ENCODE measurements at places on chromosomes 5 and 9.

DNA sequence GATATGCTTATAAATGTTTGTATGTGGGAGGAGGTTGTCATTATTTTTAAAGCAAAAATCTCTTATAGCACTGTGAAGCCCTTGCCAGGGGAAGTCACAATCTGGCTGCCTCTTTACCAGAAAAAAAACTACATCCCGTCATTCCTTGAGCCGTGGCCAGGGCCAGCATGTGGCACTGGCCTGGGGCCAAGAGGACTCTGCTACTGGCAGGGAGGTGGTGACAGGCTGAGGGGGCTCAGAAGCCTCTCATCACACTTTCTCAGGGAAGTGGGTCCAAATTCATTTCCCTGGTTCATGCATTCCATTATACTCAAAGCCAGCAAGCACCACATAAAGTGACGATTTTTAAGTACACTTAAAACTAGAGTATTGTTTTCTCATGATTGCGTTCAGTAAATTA is 457.3 kb downstream of the ZNF608 start:
- no peak for DNase-seq

- peak; percentile 61 for DNase-seq
These were observed 13.3 kb downstream of the CAPSL start for GRCh38 chr5:35924950-35925722.

- DNase-seq: no peak
These were observed 42.9 kb downstream of the UNC5A start for GRCh38 chr5:176853151-176853778.

DNA sequence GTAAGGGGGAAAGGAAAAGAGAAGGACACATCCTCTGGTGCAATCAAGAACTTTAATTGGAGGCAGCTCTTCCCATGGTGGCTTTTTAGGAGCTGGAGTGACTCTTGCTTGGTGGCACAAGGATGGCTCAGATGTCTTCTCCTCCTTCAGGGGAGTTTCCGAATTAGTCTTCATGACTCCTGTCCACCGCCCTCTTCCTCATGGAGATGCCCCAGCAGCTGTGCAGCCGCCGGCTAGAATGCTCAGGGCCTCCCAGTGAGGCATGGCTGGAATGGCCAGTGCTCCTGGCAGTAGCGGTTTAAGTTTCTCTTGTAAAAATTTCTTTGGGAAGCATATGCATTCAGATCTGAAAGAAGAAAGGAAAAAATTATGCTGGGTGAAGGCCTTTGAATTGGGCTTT is 8.8 kb upstream of the TEX53 start:
- DNase-seq: no peak

DNA sequence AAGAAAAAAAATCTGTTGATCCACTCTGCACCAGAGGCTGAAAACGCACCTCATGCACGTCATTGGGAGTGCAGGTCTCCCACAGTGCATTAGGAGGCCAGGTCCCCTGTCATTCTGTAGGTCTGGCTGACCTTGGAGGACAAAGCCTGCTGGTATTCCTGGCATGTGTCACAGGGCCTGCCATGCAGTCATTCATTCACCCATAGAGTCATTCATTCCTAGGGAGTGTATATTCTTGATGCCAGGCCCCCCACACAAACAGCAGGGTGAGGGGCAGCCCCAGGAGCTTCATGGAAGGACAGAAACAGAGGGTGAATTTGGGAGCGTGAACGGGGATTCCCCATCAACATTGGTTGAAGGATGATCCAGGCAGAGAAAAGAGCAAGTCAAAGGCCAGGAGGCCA is 2.2 kb downstream of the GBGT1 start:
- no peak for DNase-seq

GRCh38 chr9:37531699-37532098 is 44.5 kb downstream of the FBXO10 start:
- DNase-seq: no peak

- no peak for DNase-seq
These were observed 114.1 kb downstream of the GABBR2 start for GRCh38 chr9:98594546-98595160.

GRCh38 chr9:5113994-5114748 is 71.3 kb downstream of the INSL6 start:
- no peak for DNase-seq

GRCh38 chr5:40928886-40929448 is 19.7 kb downstream of the C7 start:
- DNase-seq: no peak

DNA sequence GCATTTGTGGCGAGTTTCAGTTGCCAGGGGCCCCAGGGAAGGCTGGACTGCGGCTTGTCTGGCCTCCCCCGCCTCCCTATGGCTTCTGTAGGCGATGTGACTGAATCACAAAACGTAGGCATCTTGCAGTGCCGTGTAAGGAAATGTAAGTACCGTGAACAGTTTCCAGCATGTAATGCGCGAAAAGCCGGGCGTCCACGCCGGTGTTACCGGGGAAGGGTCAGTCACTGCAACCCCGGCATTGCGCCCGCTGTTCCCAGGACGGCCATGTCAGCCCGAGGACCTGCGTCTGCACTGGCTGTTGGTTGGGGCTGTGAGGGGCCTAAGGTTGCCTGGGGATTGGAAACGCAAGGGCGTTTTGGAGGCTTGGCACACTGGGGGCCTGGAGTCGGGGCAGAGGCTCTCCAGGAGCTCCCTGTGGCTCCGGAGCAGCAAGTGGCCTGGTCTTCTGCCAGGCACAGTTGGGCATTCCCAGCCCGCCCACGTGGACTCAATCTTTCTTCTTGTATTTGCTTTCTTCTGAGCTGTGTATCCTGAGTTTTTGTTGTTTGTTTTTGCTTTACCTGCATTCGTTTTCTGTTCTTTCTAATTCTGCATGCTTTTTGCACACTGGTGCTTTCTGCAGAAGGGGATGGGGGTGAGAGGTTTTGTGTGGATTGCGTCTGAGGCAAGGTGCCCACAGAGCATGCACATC is 36.9 kb upstream of the PLEKHG4B start:
- DNase-seq: no peak

DNA sequence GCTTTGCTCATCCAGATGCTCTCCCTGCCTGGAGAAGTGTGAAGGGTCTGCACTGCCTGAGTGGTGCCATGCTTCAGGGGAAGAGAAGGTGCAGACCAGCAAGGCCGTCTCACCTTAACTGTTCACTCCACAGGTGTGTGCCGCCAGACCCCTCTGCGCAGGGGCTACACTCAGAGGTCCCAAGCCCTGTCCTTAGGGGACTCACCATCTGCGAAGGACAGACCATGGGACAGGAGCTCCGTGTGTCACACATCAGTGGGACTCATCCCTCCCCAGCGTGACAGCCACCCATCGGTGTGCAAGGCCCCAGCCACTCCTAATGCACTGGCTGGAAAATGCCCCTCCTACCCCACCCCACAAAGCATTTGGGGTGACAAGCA is 142.9 kb downstream of the OLFM1 start:
- no peak for DNase-seq

DNA sequence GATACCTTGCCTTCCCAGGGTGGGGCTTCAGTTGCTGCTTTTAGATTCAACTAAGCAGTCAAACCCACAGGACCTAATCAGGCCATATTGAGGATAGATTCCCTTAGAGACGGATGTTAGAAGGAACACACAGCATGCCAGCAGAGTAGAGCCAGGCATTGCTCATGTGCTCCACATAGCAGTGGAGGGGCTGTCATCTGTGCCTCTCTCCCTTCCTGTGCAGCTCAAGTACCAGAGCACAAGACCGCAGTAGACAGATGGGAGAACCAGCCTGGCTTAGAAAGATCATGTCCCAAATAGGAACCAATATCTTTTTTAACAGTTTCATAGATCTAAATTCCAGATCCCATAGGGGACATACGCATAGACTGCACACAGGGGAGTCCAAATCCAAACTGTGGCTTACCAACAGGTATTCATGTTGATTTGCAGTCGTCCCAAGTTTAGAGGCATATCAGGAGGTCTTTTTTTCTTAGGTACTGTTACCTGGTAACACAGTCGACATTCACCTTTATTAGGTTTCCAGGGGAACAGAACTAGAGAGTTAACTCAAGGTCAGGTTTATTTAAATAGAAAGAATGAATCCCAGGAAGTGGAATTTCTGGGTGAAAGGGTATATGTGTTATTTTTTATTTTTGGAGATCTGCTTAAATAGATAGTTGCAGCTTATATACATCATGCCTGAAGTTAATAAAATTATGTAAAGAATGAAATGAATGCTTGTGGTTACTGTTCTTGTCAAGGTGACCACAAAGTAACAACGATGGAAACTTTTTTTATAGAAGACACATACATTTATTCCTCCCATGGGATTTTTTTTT is 43.5 kb upstream of the PCAT7 start:
- DNase-seq: no peak

- no peak for DNase-seq
These were observed 159.5 kb upstream of the ERCC6L2 start for GRCh38 chr9:95715868-95716435.

- no peak for DNase-seq
These were observed 325.8 kb upstream of the MEF2C start for GRCh38 chr5:89208811-89209210.

DNA sequence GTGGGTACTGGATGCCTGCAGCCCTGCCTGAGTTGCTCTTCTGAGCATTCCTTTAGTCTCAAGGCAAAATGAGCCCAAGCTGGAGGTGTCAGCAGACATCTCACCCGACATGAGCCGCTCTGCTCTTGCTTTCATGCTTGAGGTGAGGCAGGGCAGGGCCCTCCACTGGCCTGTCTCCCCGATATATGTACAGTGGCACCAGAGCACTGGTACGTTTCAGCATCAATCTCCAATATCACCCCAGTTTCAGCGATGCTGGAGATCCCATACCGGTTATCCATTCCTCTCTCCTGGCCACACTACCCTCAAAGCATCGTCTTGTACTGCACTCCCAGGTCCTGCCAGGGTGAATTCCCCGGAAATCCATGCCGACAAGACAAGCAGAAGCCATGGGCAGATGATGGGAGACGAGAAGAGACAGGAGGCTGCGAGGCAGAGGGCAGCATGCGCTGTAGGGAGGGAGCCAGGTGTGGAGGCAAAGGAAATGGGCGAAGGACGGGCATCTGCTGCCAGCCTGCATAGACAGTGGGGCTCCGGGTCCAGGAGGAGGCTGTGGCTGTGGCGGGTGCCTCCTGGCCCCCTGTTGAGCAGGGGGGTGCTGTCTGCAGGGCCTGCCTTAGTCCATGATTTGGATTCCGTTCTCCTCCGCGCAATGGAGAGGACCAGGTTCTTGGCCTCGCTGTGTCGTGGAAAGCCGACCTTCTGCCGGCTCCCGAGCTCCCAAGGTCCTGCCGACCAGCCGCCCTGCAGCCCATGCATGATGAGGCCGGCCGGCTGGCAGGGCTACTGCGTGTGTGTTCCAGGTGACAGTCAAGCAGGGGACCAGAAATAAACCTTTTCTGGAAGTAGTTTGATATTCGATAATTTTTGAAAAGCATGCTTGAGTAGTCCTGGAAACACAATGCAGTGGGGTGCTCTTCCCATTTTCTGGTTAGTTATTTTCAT is 152.2 kb upstream of the IRX2 start:
- peak; percentile 4 for DNase-seq

DNA sequence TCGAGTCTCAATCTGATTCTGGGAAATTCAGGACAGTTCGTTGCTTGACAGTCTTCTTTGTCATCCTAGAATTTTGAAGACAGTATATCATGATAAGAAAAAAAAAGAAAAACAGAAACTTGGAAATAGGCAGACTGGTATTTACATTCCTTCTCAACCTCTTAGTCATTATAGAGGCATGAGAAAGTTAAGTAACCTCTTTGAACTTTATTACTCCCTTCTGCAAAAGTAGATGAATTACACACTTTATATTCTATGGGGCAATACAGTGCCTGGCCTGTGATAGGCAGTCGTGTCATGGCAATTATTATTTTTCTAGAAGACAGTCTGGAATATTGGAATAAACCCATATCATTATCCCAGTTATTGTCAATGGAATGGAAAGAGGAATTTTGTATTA is 828.9 kb downstream of the TLR4 start:
- no peak for DNase-seq

- DNase-seq: no peak
These were observed 426.5 kb downstream of the CTNND2 start for GRCh38 chr5:11477786-11478185.

- DNase-seq: peak; percentile 39
These were observed at the start of gene C1QTNF2 for GRCh38 chr5:160369990-160370712. TSS of gene C1QTNF2 (minus strand) at chr5:160370626. CDS start at chr5:160355011, 15,615 bp downstream.

DNA sequence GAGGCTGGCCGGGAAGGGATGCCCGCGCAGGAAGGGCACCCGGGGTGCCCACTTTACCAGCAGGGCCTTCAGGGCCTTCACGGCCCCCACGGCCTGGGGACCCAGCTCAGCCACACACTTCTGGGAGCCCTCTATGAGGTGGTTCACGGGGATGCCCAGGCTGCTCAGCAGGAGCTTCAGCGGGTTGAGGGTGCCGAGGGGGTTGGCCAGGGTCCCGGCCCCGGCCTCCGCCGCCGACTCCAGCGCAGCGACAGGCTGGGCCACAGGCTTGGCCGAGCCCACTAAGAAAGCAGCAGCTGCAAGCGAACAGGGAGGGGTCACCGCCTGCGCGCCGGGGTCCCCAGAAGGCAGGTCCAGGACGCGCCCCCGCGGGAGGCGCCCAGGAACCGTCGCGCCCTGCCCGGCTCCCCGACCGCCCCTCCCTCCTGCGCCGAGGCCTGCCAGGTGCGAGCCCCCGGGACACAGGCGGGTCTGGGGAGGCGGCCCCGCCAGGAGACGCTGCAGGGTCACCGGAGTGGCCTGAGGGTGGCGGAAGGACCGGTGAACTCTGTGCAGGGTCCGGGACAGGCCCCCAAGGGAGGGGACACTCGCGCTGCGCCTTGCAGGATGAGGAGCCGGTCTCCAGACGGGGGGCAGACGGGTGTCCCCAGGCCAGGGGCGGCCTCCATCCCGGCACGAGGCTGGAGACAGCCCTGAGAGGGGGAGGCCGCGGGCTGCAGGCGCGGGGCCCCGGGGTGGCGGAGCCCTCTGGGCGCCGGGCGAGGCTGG is 572 bp downstream of the SCGB3A1 start:
- DNase-seq: no peak

- DNase-seq: no peak
These were observed 1.4 kb downstream of the NRARP start for GRCh38 chr9:137300567-137301080.

DNA sequence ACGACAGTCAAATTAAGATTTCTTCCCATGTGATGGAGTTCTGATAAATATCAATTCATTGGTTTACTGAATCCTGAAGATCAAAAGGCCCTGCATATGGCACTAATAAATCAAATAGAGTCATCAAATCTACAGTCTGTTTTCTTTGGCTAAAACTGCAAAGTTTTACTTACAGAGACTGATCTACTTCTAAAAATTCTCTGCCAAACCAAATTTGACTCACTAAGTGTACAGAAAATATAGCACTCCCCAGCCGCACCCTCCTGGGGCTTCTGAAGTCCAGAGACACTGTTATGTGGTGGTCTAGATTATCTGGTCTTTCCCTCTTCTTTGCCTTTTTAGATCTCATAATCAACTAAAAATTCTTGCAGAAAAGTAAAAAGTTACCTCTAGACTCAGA is 237.7 kb downstream of the MLLT3 start:
- no peak for DNase-seq

All from mucosa of gallbladder (tissue), 1 donor.